CD14-positive monocyte (primary cell): ENCODE measurements at places on chromosomes 12 and 14. TPM values are rescaled to one million over a fixed set of nuclear protein-coding genes. Genes with fewer than 3 reads are reported as not detected.
A peak's percentile ranks its signal among the peaks of the same experiment; 100 is the strongest.

PTHLH gene
- polyA plus RNA-seq = not detected in 2 replicates

AHNAK2 gene
- 0.01 TPM for polyA plus RNA-seq

KRT85 gene
- not detected in 2 replicates for polyA plus RNA-seq

ANKRD52 gene
- 1.5 TPM for polyA plus RNA-seq

TMEM119 gene
- polyA plus RNA-seq = 0.64 and 0.85 TPM in 2 replicates

JPH4 gene
- polyA plus RNA-seq = 3.7 TPM

ADIPOR2 gene
- 3.9 TPM for polyA plus RNA-seq

DNA sequence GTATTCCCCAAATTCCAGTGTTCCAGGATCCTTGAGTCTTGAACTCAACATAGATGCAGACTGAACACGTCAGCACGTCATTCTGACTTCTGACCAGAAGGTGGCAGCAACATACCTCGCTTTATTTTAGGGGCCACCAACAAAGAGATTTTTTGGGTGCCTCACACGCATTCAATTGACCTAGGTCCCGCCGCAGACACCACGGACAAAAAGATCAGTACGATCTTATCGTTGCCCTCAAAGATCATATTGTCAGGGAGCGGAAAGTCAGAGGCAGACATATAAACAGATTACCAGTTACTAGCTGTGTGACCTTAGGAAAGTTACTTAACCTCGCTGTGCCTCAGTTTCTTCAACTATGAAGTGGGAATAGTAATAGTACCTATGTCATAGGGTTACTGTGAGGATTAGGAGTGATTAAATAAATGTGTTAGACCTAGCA lies 6.5 kb upstream of the PRPH start:
- DNase-seq = peak; percentile 65

GRCh38 chr14:104994978-104995377 lies 9.4 kb downstream of the CLBA1 start:
- DNase-seq = no peak

DNA sequence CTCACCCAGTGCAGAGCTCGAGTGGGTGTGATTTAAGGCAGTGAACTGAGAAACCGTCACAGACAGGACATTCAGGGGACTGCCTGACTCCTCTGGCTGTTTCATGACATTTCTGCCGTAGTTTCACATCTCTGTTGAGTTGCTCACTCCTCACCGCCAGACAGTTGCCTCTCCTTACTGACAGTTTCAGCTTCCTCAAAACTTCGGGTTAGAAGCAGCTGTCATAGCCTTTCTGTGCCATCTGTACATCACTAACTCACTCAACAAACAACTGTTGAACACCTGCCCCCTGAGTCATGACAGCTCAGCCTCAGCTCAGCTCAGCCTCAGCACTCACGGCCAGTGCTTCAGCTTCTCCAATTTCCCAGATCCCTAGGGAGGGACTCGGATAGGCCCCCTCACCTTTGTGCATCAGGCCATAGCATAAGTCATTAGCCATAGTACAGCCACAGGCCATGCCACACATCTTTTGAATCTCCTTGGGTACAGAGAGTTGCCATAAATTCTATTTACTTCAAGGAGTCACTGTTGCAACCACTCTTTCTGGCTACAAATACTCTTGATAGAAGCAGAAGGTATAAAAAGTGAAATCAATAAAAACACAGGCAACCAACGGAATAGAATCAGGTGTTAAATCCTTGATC lies 6.2 kb upstream of the SLC15A4 start:
- peak; percentile 97 for DNase-seq

- no peak for DNase-seq
These were observed 26.2 kb upstream of the CMA1 start for GRCh38 chr14:24534286-24534685.

- DNase-seq = no peak
These were observed 42.1 kb downstream of the ELK3 start for GRCh38 chr12:96236221-96236822.

DNA sequence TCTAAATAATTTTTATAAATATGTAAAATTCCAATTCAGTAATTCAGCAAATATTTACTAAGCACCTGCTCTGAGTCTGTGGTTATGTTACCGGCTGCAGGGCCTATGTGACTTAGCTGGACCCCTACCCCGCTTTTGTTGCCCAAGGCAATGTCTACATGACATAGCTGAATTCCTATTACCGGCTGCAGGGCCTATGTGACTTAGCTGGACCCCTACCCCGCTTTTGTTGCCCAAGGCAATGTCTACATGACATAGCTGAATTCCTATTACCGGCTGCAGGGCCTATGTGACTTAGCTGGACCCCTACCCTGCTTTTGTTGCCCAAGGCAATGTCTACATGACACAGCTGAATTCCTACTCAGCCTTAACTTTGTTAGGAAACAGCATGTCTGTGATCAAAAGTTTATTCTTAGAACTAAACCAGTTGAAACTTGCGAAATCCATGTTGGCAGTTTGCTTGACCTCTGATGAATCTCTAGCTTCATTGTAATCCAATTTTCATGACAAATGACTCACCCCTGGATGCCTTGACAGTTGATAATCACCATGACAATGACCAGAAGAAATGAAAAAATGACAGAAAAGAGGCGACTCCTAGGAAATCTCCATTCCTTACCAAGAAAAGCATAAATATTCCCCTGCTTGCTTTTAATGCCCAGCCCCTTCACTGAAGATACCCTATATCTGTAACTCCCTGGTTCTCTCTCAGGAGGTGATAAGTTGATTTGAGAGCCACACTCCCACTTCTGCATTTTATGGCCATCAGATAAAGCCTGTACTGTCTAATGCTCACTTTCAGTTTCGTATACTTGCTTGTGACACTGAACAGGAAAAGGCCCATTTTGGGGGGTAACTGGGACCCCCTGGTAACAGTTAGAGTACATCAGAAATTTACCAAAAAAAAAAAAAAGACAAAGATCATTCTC lies 148.4 kb upstream of the SYT10 start:
- DNase-seq = peak; percentile 72

DNA sequence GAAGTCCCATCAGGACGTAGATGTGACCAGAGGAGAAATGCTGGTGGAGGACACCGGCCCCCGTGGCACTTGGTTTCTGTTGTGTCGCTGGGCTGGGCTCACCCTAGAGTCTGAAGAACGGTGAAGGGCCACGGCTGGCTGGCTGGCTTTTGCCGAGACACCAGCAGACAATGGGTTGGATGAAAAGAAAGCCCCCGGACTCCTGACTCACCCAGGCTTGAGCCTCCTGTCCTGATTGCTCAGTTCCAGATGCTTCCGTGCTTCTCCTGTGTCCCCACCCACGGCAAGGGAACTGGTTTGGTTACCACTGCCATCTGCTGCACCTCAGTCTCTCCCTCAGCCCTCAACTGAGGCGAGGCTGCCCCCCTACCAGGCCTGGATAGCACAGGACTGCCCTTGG lies 10.4 kb upstream of the ENDOU start:
- no peak for DNase-seq

- DNase-seq = no peak
These were observed 48.4 kb downstream of the CSRP2 start for GRCh38 chr12:76830436-76830835.

DNA sequence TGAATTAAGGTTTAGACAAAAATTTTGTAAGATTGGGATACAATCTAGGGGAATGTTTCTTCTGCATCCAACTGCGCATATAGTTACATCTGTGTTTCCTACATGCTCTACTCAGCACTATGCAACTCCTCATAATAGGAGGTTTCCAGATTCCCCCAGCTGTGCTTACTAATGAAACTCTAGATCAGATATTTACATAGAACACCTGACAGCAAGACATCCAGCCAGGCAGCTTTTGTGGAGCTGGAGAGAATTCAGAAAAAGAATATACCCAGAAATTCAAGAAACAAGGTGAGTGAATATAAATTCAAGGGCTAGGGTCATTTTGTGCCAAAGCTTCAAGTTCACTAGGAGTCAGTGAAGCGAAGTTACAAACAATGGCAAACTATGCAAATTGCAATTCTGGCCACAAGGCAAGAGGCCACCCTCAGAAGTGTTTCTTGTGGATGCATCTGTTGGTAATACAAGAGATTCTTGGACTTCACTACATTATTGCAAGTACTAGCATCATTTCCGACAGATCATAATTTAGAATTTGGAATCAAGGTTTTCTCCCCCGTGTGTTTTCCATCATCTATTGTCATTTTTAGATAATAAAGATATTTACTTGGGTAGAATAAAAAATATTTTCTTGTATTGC lies 341.2 kb upstream of the NAV3 start:
- DNase-seq = no peak

GRCh38 chr12:32926963-32927362 lies 30.4 kb upstream of the PKP2 start:
- no peak for DNase-seq

DNA sequence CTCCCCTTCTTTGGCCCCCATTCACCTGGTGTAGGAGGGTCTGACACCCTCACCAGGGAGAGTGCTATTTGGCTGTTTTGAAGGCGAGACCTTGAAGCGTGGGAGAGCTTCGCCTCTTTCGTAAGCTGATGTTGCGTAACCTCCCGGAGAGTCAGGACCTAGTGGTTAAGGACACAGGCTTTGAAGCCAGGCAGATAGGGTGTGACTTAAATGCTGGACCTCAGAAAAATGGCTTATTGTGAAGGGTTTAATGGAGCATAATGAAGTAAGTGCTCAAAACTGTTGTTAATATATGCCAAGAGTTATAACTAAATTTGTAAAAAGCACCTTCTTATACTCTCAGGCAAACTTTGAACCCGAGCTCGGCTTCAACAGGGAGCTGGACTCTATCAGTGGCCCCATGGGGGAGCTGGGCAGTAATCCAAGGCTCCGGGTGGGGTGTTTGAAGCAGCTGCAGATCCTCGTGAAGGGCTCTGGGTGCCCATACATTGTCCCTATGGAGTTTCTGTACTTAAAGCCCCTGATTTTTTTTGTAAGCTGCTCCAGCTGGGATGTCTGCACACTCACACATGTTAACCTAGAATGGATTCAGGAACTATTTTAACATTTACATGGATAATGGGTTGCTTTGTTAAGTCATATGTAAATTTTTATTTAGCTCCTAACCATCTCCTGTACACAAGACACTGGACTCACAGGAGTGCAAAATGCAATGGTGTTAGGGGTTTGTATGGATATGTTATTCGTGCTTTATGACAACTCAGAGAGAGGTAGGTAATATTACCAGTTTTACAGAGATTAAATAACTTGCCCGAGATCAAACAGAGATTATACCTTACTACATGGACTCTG lies 26.0 kb downstream of the PPFIBP1 start:
- peak; percentile 82 for DNase-seq

- DNase-seq = no peak
These were observed 39.6 kb downstream of the GUCY2C start for GRCh38 chr12:14656846-14657245.

- no peak for DNase-seq
These were observed 167.1 kb upstream of the NOS1 start for GRCh38 chr12:117528538-117528937.

- DNase-seq = no peak
These were observed 173.4 kb downstream of the TSPAN9 start for GRCh38 chr12:3250576-3250975.

DNA sequence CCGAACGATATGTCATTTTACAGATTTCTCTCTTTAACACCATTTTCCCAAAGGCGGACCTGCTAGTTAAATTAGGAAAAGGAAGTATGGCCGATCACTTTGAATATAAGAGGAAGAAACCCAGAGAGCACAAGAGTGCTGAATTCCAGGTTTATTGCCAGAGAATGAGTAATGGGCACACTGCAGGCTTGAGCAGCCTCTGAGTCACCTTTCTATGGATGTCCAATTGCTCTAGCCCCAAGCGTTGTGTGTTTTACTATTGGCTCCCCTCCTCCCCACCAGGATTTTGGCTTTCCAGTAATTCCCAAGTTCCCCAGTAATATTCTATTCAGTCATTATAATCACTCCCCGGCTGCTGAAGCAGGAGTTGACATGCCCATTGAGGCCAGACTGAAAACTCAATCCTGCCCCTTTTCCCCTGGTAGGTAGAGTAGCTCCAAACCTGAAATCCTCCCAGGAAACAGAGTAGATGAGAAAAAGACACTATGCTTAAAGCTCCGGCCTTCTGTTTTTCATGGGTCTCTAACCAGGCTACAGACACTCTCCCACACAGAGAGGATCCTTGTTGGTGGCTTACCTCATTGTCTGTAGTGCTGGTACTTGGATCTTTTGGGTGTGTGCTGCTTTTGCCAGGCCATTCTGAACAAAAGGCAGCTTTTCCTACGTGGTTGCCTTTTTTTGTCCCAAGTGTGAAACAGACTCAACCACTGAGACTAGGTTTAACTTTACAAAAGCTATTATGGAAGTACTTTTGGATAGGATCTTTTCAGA lies 704.3 kb upstream of the FLRT2 start:
- no peak for DNase-seq

DNA sequence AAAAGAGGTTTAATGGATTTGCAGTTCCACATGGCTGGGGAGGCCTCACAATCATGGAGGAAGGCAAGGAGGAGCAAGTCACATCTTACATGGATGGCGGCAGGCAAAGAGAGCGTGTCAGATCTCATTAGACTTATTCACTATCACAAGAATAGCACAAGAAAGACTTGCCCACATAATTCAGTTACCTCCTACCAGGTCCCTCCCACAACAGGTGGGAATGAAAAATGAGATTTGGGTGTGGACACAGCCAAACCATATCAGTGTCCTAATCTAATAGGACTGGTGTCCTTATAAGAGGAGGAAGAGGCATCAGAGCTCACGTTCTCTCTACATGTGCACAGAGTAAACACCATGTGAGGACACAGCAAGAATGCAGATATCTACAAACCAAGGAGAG lies 25.9 kb downstream of the DYRK2 start:
- no peak for DNase-seq

GRCh38 chr14:67940486-67941455 lies 121.2 kb downstream of the RAD51B start:
- no peak for DNase-seq
